ENCODE measurements at places on chromosomes 6 and 20.

DNA sequence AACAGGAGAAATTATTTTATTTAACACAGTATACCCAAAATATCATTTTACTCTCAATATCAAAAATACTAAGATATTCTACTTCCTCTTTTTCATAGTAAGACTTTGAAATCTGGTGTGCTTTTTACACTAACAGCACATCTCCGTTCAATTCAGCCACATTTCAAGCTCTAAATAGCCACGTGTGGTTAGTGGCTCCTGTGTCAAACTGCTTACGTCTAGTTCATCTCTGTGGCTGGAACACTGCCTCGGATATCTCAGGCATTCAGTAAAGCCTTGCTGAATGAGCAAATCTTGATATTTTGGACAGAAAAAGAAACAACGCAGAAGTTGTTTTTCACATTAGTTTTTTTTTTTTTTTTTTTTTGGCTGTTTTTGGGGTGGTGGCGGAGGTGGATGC is 136.1 kb downstream of the EYA4 start:
- DNase-seq, result no peak

DNA sequence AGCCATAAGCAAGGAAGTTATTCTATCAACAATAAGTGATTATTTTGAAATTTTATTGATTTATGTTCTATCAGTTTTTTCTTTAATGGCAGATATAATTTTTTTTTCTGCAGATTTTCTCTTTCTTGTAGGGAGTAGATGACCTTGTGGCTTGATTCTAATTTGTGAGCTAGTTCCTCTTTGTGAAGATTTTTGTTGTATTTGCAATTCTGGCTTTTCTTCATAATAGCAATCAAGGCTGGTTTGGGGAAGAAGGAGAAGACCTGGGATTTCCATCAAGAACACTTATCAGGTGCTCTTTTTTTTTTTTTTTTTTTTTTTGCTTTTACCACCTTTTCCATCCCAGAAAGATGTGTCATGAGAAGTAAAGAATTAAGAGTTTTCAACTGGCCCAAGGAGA is 324.2 kb upstream of the MAN1A1 start:
- DNase-seq, result no peak

GRCh38 chr6:38021029-38021428 is 201.5 kb downstream of the ZFAND3 start:
- DNase-seq, result no peak

DNA sequence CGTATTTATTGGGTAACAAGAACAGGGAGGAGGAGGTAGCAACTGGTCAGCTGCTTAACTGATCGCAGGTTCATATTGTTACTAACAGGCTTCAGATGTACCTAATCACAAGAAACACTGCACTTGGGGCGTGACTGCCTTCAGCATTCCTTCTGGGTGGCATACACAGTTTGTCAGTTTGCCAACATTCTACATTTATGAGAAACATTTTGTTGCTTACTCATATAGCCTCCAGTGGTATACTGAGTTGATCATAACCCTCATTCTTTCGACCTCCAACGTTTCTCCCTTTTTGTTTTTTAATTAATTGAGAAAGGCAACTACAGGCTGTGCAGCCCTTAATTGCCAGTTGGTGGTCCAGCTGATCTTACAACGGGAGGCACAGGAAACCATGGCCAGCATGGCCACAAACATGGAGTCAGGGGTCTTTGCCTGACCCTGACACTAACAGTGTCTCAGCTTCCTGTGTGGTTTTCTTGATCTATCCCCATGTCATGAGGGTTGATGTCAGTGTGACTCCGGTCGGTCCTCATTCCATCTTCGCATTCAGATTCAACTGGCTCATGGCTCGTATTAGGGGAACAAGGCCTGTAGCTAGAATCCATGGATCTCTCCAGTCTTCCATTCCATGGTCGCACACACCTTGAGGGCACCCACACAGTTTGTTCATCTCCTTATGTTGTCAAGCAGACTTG is 9.4 kb downstream of the EPB41L2 start:
- DNase-seq, result no peak

DNA sequence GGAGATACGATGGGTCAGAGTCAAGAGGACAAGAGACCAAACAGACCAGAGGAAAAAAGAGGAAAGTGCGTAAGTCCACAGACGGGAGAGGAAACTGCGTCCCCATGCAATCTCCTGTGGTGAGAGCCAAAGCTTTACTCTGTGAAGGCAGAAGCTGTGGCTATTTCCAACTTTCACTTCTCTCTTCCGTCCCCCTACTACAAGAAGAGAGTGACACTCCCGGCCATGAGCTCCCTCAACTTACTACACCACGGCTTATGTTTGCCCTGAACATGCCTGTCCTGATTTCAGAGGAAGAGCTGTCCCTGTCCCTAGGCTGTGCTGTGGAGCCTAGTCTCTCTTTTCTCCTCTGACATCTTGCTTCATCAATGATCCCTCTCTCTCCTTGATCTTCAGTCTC is 11.5 kb upstream of the SSR1 start:
- DNase-seq, result no peak

GRCh38 chr6:10837622-10837994 is 731 bp downstream of the MAK start:
- no peak for DNase-seq

- no peak for DNase-seq
Observed at GRCh38 chr20:25544734-25545133, 40.6 kb downstream of the NINL start.

DNA sequence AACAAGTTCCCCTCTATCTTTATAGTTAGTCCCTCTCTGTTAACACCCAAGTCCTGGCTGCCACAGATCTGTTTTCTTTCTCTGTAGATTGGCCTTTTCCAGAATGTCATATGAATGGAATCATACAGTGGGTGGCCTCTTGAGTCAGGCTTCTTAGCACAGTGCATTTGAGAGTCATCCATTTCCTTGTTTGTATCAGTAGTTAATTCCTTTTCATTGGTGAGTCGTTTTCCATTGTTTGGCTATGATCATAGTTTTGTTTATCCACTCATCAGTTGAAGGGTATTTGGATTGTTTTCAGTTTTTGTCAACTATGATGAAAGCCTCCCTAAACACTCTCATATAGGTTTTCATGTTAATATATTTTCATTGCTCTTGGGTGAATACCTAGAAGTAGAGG is 248.3 kb downstream of the ARID1B start:
- DNase-seq, result no peak

GRCh38 chr20:6705926-6706548 is 61.4 kb upstream of the BMP2 start:
- no peak for DNase-seq

GRCh38 chr6:157825243-157825904 is 2.3 kb downstream of the SNX9 start:
- DNase-seq, result no peak

- DNase-seq, result no peak
Observed at GRCh38 chr6:90406142-90406794, 109.6 kb upstream of the BACH2 start.

- no peak for DNase-seq
Observed at GRCh38 chr6:36160147-36160760, 29.9 kb downstream of the MAPK13 start.

DNA sequence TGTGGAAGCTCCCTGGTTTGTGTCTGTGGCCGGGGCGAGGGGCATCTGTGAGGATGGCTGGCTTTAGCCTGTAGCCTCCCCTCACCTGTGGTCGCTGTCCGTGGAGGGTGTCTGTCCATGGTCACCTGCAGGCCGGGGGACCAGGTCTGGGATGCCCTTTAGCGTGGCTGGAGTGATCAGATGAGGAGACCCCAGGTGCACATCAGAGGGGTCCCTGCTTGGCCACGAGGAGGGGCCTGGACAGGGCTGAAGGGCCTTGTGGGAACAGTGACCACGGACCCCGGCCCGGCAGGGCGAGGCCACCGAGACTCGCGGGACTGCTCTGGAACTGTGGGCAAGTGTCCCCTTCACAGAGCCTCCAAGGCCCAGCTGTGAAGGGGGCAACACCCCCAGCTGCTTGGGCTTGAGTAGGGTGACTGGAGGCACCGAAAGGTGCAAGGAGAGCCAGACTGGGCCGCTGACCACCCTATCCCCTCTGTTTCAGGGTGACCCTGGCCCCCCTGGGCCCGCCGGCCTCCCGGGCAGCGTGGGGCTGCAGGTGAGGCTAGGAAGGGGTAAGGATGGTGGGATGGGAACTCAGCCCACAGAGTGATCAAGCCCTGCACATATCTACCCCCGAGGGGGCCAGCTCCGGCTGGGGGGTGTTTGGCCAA is 8.6 kb downstream of the COL9A3 start:
- DNase-seq, result no peak

- DNase-seq, result no peak
Observed at GRCh38 chr6:26526928-26527327, 11.2 kb upstream of the HMGN4 start.

DNA sequence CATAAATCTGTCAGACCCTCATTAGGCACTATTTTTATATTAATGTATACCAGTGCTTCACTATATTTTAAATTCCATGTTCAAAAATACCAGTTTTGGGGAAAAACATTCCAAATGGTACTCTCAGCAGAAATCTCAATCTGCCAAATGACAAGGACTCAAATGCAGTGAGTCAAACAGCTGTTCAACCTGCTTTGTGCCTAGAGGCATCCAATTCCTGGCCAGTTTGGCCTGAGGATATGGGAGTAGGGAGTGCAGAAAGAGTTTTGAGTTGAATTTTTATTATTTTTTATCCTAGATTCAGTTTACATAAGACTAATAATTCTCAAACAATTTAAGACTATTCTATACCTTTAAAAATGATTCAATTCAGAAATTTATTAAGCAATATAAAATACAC is 216.8 kb downstream of the LAMA2 start:
- DNase-seq, result no peak

DNA sequence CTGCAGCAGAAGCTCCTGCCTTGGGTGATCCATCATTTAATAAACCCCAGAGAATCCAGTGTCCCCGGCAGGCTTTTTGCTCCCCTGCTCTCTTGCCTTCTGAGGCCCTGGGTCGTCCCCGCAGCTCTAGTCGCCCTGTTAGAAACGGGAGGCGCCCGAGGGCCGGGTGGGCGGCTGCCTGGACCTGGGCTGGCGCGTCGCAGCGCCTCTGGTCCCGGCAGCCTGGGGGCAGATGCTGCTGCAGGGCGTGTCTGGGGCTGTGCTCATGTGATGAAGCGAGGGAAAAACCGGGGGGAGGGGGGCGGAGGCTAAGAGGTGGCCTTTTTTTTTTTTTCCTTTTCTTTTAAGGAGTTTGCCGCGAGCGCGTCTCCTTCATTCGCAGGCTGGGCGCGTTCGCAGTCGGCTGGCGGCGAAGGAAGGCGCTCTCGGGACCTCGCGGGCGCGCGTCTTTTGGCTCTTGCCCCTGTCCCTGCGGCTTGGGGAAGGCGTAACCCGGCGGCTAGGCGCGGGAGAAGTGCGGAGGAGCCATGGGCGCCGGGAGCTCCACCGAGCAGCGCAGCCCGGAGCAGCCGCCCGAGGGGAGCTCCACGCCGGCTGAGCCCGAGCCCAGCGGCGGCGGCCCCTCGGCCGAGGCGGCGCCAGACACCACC is 394 bp downstream of the AKAP12 start:
- DNase-seq, result peak; percentile 24

GRCh38 chr6:52640916-52641315 is 30.0 kb upstream of the TMEM14A start:
- DNase-seq, result no peak

DNA sequence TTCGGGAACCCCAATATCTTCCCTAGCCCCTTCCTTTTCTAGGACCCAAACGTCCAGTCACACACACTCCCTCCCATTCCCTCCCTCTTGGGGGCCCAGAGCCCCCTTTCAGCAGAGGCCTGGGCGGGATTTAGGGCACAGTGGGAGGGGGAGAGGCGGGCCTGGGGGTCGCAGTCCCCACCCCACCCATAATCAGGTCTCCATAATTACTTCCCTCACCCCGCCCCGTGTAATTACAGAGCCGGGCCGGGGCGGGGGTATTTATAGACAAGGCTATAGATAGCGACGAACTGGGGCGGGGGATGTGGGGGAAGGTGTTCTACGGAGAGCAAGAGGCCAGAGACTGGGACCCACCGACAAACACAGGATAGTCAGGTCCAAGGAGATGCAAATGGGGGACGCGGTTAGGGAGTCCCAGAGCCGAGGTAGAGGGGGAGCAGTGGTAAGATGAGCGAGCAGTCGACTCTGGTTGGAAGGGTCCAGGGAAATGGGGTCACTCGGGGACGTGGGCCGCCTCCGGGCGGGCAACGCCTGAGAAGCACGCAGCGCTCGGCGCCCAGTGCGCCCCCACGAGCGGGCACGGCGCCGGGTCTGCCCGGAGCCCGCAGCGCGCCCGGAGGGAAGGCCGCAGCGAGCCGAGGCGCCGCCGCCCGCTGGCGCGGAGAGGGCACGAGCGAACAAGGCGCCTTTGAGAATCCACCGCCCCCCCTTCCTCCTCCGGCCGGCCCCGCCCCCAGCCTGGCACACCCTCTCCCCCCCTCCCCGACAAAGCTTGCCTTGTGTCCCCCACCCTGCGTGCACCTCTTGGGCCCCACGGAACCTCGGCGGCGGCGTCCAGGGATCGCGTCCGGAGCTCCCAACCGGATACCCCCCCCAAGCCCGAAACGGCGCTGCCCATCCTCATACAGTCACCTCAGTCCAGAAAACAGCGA is 670 bp upstream of the COL11A2 start:
- no peak for DNase-seq

GRCh38 chr20:37567671-37568588 is 40.3 kb upstream of the BLCAP start:
- DNase-seq, result no peak

DNA sequence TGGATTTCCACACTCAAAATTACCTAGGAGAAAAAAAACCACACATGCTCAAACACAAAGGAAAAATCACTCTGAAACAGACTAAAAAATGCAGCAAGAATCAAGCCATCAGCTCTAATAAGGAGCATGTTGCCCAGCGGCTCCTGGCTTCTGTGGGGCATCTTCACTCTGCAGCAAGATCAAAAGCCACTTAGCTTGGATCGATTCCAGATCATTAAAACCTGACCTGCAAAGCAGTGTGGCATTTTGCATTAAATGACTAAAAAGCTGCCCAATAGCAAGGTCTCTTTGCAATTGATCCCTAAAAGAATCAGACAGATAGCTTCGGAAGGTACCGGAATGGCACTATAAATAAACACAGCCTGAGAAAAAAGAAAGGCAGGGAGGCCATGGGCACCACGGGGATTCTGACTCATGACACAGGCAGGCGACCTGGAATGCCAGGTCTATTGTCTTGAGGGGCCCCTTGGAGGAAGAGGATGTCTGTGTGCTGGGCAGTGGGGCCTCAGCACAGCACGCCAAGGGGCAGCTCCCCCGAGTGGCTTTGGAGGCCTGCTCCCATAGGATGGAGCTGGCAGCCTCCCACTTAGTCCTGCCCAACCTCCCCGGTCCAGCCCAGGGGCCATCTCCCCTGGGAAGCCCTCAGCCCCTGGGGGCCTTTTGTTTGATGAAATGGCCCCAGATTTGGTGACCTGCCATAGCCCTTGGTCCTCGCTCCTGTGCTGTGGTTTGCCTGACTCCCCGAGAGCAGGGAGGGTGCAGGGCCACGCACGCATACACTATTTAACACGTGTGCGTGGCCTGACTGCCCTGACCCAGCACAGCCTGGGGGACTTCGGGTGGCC is 7.6 kb downstream of the LEMD2 start:
- DNase-seq, result no peak

GRCh38 chr6:87929843-87930288 is 117.8 kb upstream of the SPACA1 start:
- DNase-seq, result peak; percentile 52

- DNase-seq, result no peak
Observed at GRCh38 chr6:113953346-113953745, 17.6 kb downstream of the HDAC2 start.
